Spinal cord (tissue), 10 donors: ENCODE measurements at places on chromosomes 3 and 15. TPM values are rescaled to one million over a fixed set of nuclear protein-coding genes. Genes with fewer than 3 reads are reported as not detected.
A peak's percentile ranks its signal among the peaks of the same experiment; 100 is the strongest.

DNA sequence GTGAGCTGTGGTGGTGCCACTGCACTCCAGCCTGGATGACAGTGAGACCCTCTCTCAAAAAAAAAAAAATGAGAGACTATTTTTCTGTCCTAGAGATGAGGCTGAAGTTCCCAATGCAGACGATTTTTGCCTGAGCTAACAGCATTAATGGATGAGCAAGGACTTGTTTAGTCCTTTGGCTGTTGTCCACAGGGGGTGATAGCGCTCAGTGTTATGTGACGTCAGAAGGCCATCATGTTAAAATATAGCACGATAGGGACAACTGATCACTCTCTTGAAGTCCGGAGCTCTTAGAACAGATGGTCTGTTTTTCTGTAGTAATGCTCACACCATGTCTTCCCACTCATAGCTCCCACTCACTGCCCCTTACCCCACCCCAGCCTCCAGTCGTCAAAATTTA lies 6.8 kb downstream of the TRNT1 start:
- no peak overlapping the region for H3K4me3 ChIP-seq
- no peaks in the 10 kb centered on the region for H3K27me3 ChIP-seq
- H3K27ac ChIP-seq = no peak overlapping the region

Gene C3orf49
- total RNA-seq = not detected

- no peak for DNase-seq
- H3K4me1 ChIP-seq = peaks cover 14% of the 10 kb centered on the region
- peaks cover 4% of the 10 kb centered on the region for H3K27me3 ChIP-seq
- H3K27ac ChIP-seq = no peak overlapping the region
These were observed 772 bp downstream of the FAM81A start for GRCh38 chr15:59438625-59439290.

DNA sequence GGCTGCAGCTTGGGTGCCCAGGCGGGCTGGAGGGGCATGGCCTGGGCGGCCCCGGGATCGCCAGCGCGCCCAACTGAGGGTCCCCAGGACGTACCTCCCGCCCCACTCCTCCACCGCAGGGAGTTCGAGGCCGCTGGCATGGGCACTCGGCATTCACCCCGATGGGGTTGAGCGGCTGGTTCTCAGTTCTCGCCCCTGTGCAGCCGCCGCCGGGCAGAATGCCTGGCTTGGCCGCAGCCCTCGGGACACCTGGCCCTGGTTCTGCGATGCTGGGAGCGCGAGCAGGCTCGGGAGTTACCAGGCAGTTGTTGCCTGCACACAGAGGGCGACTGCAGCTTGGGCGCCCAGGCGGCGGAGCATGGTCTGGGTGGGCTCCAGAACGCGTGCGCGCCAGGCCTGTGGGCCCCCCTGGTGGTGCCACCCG lies 121.4 kb downstream of the LMLN start:
- DNase-seq = no peak
- H3K4me1 ChIP-seq = peaks cover 19% of the 10 kb centered on the region
- peaks cover 58% of the 10 kb centered on the region for H3K27me3 ChIP-seq
- no peak overlapping the region for H3K4me3 ChIP-seq
- H3K27ac ChIP-seq = no peak overlapping the region

- H3K4me1 ChIP-seq = no peaks in the 10 kb centered on the region
- peaks cover 3% of the 10 kb centered on the region for H3K36me3 ChIP-seq
- H3K27me3 ChIP-seq = no peaks in the 10 kb centered on the region
These were observed 33.1 kb downstream of the PYGO1 start for GRCh38 chr15:55555089-55555488.

DNA sequence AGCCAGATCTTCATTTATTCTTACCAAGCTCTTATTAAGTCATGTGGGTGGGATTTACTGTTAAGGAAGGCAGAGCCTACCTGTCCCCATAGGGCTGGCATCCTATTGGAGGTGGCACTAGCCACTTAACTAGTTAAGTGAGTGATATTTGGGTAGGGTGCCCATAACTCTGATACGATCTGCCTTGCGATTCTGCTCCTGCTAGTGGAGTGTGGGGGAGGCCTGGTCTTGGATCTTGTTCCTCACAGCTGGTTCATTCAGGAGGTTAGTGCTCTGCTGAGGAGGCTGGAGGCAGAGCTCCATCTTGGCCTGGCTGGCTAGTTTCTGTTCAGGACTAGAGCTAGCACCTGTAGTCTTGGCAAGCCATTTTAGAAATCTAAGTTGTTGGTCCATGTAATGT lies 9.3 kb downstream of the BAHD1 start:
- no peak overlapping the region for H3K27ac ChIP-seq
- no peaks in the 10 kb centered on the region for H3K36me3 ChIP-seq
- peaks cover 15% of the 10 kb centered on the region for H3K4me1 ChIP-seq
- no peaks in the 10 kb centered on the region for H3K27me3 ChIP-seq
- H3K4me3 ChIP-seq = no peak overlapping the region

Gene LEO1
- total RNA-seq = 26.4 TPM

- no peak for DNase-seq
- no peaks in the 10 kb centered on the region for H3K27me3 ChIP-seq
- no peak overlapping the region for H3K27ac ChIP-seq
These were observed 857.3 kb downstream of the NAALADL2 start for GRCh38 chr3:175716446-175716845.

DNA sequence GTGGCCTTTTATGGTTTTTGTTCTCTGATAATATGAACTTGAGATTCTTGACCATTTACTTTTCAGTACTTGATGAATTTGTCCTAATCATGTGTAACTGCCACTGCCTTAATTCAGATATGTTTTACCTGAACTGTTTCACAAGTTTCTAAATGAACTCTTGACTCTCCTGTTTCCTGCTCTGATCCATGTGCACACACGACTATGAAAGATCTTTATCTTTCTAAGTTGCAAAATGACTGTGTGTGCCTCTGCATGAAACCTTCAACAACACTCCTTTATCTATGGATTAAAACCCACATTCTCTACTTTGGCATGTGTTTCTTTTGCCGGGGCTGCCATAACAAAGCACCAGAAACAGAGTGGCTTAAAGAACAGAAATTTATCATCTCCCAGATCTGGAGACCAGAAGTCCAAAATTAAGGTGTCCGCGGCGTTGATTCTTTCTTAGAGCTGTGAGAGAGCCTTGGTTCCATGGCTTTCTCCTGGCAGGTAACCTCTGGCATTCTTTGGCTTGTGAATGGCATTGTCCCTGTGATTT lies 275.0 kb downstream of the ADAMTSL3 start:
- no peak overlapping the region for H3K27ac ChIP-seq
- no peak for DNase-seq
- H3K36me3 ChIP-seq = no peaks in the 10 kb centered on the region
- H3K4me1 ChIP-seq = no peaks in the 10 kb centered on the region
- H3K27me3 ChIP-seq = no peaks in the 10 kb centered on the region

GRCh38 chr15:93028632-93029213 lies 60.3 kb downstream of the RGMA start:
- no peaks in the 10 kb centered on the region for H3K27me3 ChIP-seq
- peak overlapping the region; percentile 69 for H3K27ac ChIP-seq
- H3K4me3 ChIP-seq = no peak overlapping the region
- no peak for DNase-seq
- peaks cover 49% of the 10 kb centered on the region for H3K36me3 ChIP-seq

GRCh38 chr3:112555535-112556170 lies 6.1 kb downstream of the ATG3 start:
- H3K36me3 ChIP-seq = peaks cover 5% of the 10 kb centered on the region
- no peak for DNase-seq
- no peaks in the 10 kb centered on the region for H3K27me3 ChIP-seq
- H3K27ac ChIP-seq = no peak overlapping the region
- no peaks in the 10 kb centered on the region for H3K4me1 ChIP-seq

DNA sequence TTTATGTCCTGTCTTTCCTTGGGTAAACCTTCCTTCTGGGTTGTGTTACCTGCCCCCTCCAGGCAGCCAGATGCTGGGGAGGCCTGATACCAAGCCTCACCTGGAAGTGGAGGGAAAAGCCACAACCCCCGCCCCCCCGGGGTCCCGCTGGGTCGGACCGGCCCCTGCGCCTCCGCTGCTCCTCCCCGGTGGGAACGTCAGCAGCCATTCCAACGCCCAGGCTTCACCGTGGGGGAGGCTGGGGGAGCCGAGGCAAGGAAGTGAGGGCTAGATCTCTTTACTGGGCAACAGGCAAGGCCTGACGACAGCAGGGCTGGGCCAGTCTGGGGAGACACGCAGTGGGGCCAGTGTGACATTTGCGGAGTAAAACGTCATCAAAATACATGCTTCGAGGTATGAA lies 53.0 kb upstream of the SNRPA1 start:
- H3K36me3 ChIP-seq = no peaks in the 10 kb centered on the region
- no peaks in the 10 kb centered on the region for H3K27me3 ChIP-seq
- no peak overlapping the region for H3K4me3 ChIP-seq
- peaks cover 9% of the 10 kb centered on the region for H3K4me1 ChIP-seq

GRCh38 chr3:88810455-88810854 lies 297.0 kb upstream of the EPHA3 start:
- no peaks in the 10 kb centered on the region for H3K36me3 ChIP-seq
- H3K4me3 ChIP-seq = no peak overlapping the region
- peak; percentile 85 for DNase-seq
- no peaks in the 10 kb centered on the region for H3K27me3 ChIP-seq
- no peaks in the 10 kb centered on the region for H3K4me1 ChIP-seq

DNA sequence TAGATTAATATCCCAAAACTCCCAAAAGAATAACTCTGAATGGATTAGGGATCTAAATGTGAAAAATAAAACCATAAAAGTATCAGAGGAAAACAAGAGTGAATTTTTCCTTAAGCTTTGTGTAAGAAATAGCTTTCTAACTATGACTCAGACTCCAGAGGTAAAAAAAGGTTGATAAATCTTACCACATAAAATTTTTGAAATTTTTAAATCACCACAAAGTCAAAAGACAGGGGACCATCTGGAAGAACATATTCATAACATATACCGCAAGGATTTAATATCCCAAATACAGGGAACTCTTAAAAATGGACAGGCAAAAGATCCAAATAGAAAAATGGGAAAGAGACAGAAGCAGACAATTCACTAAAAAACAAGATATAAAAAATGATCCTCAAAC lies 145.0 kb downstream of the ARNT2 start:
- H3K4me1 ChIP-seq = no peaks in the 10 kb centered on the region
- no peaks in the 10 kb centered on the region for H3K27me3 ChIP-seq
- DNase-seq = no peak
- no peak overlapping the region for H3K27ac ChIP-seq
- no peak overlapping the region for H3K4me3 ChIP-seq
- H3K36me3 ChIP-seq = no peaks in the 10 kb centered on the region

GRCh38 chr15:77617476-77618230 lies 15.1 kb downstream of the LINGO1 start:
- DNase-seq = no peak
- H3K36me3 ChIP-seq = peaks cover 66% of the 10 kb centered on the region

- DNase-seq = no peak
- H3K4me3 ChIP-seq = no peak overlapping the region
- H3K27ac ChIP-seq = no peak overlapping the region
- no peaks in the 10 kb centered on the region for H3K4me1 ChIP-seq
These were observed 870.3 kb downstream of the NAALADL2 start for GRCh38 chr3:175729466-175729865.

Gene TMEM44
- 13.8 TPM for total RNA-seq

Gene KIF15
- 14.0 TPM for total RNA-seq

- H3K4me3 ChIP-seq = no peak overlapping the region
- H3K36me3 ChIP-seq = no peaks in the 10 kb centered on the region
- H3K4me1 ChIP-seq = no peaks in the 10 kb centered on the region
- DNase-seq = peak; percentile 64
- H3K27me3 ChIP-seq = no peaks in the 10 kb centered on the region
These were observed 230.8 kb downstream of the EBLN2 start for GRCh38 chr3:73292220-73292619.

- H3K27ac ChIP-seq = no peak overlapping the region
- H3K36me3 ChIP-seq = no peaks in the 10 kb centered on the region
- no peaks in the 10 kb centered on the region for H3K4me1 ChIP-seq
- no peaks in the 10 kb centered on the region for H3K27me3 ChIP-seq
- DNase-seq = no peak
These were observed 84.8 kb upstream of the ARRDC4 start for GRCh38 chr15:97875513-97876280.

- no peak overlapping the region for H3K27ac ChIP-seq
- H3K27me3 ChIP-seq = no peaks in the 10 kb centered on the region
- H3K4me1 ChIP-seq = no peaks in the 10 kb centered on the region
- DNase-seq = no peak
- H3K4me3 ChIP-seq = no peak overlapping the region
- H3K36me3 ChIP-seq = no peaks in the 10 kb centered on the region
These were observed 1278.0 kb downstream of the OTOL1 start for GRCh38 chr3:162774613-162775100.

Gene TOPBP1
- 49.0 TPM for total RNA-seq

Gene SH3GL3
- total RNA-seq = 105 TPM

Gene CFAP100
- total RNA-seq = 2.2 TPM

DNA sequence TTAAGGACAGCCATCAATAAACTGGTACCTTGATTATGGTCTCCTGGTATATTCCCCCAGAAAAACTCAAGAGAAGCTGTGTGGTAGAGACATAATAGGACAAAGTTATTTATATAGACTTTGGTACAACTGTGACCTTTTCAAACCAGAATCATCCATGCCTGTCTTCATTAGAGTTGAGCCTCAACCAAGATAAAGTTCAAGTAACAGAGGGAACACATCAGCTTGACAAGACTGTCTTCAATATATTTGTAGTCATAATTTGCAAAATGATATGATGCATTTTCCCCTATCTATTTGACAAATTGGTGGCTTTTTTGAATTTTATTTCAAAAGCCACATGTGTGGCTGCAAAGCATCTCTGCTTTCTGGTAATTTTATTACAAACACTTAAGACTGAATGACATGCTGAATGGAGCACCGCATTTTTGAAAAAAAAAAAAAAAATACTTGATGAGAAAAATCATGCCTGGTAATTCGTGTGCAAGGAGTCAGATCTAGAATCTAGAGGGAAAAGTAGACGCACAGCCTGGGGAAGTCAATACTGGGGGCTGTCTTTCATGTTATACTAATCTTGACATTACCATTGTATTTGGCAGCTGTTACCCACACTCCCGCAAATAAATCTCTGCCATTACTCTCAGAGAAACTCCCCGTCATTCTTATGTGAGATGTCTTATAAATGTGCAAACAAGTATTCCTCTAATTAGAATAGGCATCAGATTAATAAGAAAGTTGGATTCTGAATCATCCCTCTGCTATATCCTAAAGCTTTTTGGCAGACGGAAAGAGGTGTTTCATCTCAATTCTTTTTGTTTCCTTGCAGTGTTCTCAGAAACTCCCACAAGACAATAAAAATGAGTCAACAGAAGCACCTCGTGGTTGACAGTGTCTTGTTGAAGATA lies 554.8 kb upstream of the CBLB start:
- H3K4me1 ChIP-seq = no peaks in the 10 kb centered on the region
- H3K27me3 ChIP-seq = no peaks in the 10 kb centered on the region
- H3K27ac ChIP-seq = no peak overlapping the region
- DNase-seq = no peak
- no peaks in the 10 kb centered on the region for H3K36me3 ChIP-seq

- H3K4me1 ChIP-seq = no peaks in the 10 kb centered on the region
- peaks cover 7% of the 10 kb centered on the region for H3K36me3 ChIP-seq
- H3K4me3 ChIP-seq = no peak overlapping the region
- DNase-seq = no peak
- H3K27me3 ChIP-seq = no peaks in the 10 kb centered on the region
- H3K27ac ChIP-seq = no peak overlapping the region
These were observed 32.2 kb downstream of the ARMC8 start for GRCh38 chr3:138219255-138219654.
